Left renal cortex interstitium (tissue), 4 donors: ENCODE measurements at places on chromosomes 2 and 18. TPM values are rescaled to one million over a fixed set of nuclear protein-coding genes. Genes with fewer than 3 reads are reported as not detected.

The UGT1A3 gene
- polyA plus RNA-seq = not detected

The UGT1A10 gene
- not detected for polyA plus RNA-seq

The PFN4 gene
- 1.9 TPM for polyA plus RNA-seq

The CHRND gene
- 0.92 TPM for polyA plus RNA-seq

DNA sequence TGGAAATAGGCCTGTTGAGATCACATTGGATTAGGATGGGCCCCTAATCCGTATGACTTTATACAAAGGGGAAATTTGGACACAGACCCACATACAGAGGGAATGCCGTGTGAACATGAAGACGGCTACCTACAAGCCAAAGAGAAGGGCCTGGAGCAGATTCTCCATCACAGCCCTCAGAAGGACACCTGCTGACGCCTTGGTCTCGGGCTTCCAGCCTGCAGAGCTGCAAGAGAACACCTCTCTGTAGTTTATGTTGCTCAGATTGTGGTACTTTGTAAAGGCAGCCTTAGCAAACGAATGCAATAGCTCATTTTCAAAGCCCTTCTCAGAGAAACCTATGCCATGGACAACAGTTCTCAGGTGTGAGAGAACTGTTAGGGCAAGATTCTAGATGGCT, 86.1 kb downstream of the LONRF2 start:
- no peak for DNase-seq

- no peak for DNase-seq
These were observed 32.7 kb downstream of the MEX3C start for GRCh38 chr18:51164761-51165281.

GRCh38 chr2:60966507-60967405, 50.8 kb upstream of the PEX13 start:
- no peak for DNase-seq

DNA sequence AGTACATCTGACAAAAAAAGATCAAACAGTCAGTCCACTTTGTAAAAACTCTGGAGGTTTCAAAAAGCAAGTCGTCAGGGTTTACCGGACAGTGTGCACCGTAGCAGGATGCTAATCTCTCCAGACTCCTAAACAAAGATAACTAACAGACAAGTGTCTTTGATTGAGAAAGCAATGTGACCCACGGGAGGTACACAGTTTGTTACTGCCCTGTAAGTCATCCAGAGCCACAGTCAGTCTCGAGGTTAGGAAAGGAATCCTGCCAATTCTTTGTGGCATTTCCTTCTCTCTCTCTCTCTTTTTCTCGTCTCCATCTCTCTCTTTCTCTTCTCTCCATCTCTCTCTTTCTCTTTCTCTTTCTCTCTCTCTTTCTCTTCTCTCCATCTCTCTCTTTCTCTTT, 42.8 kb downstream of the LRRTM4 start:
- no peak for DNase-seq

DNA sequence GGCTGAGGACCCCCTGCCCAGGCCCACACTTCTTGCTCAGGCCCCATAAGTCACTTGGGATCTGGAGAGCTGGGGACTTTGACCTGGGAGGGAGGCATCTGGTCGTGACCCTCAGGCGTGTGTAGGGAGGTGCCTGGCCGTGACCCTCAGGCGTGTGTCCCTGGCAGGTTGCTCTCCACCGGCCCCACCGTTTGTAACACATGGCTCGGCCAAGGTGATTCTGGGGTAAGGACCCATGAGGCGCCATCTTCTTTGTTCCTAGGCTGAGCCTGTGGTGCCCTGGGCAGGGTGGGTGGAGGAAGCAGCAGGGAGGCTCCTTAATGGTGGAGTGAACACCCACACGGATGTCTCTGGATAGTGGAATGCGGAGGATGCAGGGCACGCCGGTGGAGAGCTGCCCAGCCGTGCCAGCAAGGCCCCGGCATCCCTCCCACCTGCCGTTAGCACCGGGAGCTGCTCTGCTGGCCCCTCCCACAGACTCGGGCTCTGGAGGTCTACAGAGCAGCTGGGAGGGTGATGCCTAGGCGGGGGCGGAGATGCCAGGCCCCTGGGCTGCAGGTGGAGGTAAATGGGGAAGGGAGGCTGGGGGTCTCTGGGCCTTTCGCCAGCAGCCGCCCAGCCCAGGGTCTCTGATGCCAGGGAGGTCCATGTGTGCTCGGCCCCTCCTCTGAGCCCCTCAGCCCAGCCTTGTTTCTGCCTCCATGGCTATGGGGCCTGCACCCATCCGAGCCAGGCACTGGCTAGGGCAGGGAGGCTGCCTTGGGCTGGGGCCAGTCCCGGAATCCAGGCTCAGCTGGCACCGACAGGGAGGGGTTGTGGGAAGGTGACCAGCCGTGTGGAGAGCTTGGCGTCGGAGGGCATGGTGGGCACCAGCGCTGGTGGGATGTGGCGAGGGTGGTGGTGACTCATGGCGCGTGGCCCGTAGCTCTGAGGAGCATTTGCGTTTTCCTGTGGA, 1.1 kb upstream of the GAL3ST2 start:
- no peak for DNase-seq

DNA sequence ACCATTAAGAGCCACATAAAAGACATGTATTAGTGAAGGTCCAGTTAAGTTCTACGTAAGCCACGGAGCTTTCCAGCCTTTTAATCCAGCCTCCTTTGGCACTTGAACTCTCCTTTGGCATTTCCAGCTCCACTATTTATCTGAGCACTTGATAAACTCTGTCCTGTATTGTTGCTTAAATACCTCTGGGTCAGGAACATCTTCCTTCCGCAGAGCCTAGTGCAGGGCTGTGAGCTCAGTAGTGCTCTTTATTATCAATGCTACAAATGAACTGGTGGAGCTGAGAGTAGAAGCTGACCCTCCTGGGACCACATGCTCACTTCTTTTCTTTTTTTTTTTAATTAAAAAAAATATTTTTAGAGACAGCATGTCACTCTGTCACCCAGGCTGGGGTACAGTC, 4.9 kb downstream of the STPG4 start:
- no peak for DNase-seq

GRCh38 chr18:31549416-31549815, 42.3 kb upstream of the TTR start:
- DNase-seq = no peak

DNA sequence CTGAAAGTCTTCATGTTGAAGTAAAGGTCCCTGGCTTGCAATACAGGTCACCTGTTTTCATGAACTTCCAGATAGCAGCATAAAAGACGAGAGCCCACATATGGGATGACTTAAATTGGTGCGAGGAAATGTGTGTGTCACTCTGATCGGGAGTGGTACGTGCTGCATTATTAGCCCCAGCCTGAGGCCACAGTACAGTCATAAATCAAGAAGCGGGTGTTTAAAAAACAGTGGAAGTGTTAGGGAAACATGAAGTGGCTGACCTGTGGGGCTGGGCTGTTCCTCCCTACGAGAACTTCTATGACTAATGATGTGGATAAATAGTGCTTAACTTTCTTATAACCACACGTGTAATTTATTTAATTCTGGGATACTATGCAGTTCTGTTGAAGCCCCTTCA, 24.4 kb downstream of the RDH14 start:
- DNase-seq = no peak

- no peak for DNase-seq
These were observed 126.2 kb upstream of the CAPN13 start for GRCh38 chr2:30933496-30933895.
